Endothelial cell of coronary artery (primary cell): ENCODE measurements at places on chromosomes 1 and 21. TPM values are rescaled to one million over a fixed set of nuclear protein-coding genes. Genes with fewer than 3 reads are reported as not detected.

CSF3R gene
- not detected in 2 replicates for total RNA-seq

GBP3 gene
- 23.5 and 33.7 TPM in 2 replicates for total RNA-seq

NHLH1 gene
- under 0.01 TPM in 1 of 2 replicates, not detected in the other for total RNA-seq

ZSWIM5 gene
- 0.54 and 0.56 TPM in 2 replicates for total RNA-seq

SPATA17 gene
- under 0.01 and 0.09 TPM in 2 replicates for total RNA-seq

ARV1 gene
- total RNA-seq = 11.0 and 11.4 TPM in 2 replicates

NTMT2 gene
- not detected in 2 replicates for total RNA-seq

GJB3 gene
- total RNA-seq = 0.09 TPM in 1 of 2 replicates, not detected in the other

TMEM69 gene
- 9.5 and 10.2 TPM in 2 replicates for total RNA-seq

LCE2B gene
- total RNA-seq = not detected in 2 replicates

INSRR gene
- total RNA-seq = not detected in 2 replicates

ZNF593OS gene
- total RNA-seq = 0.09 TPM in 1 of 2 replicates, not detected in the other

GNAT2 gene
- total RNA-seq = not detected in 2 replicates

ZNF692 gene
- total RNA-seq = 9.4 and 18.4 TPM in 2 replicates

AIRE gene
- total RNA-seq = under 0.01 TPM in 1 of 2 replicates, not detected in the other

RGS4 gene
- 281 and 578 TPM in 2 replicates for total RNA-seq

ARTN gene
- 0.09 TPM in 1 of 2 replicates, not detected in the other for total RNA-seq

RIPK4 gene
- total RNA-seq = 10.0 TPM in 1 of 2 replicates, not detected in the other

CD1B gene
- total RNA-seq = not detected in 2 replicates

DYNLT4 gene
- 0.09 and 0.28 TPM in 2 replicates for total RNA-seq

ZNF697 gene
- total RNA-seq = 19.3 and 19.7 TPM in 2 replicates

ANGPTL1 gene
- under 0.01 and 1.1 TPM in 2 replicates for total RNA-seq

RGS16 gene
- under 0.01 TPM in 2 replicates for total RNA-seq

COL6A1 gene
- 12.8 and 55.0 TPM in 2 replicates for total RNA-seq

KIF26B gene
- 0.09 and 0.47 TPM in 2 replicates for total RNA-seq

ZNF648 gene
- not detected in 2 replicates for total RNA-seq

KANK4 gene
- total RNA-seq = not detected in 2 replicates

ATF6 gene
- 35.7 and 37.4 TPM in 2 replicates for total RNA-seq

ANKRD34A gene
- total RNA-seq = 0.27 and 0.28 TPM in 2 replicates

SLC25A34 gene
- 0.18 and 0.38 TPM in 2 replicates for total RNA-seq

CD84 gene
- total RNA-seq = not detected in 2 replicates

OR10J1 gene
- not detected in 2 replicates for total RNA-seq

NECTIN4 gene
- total RNA-seq = 0.18 and 0.19 TPM in 2 replicates

WNT3A gene
- not detected in 2 replicates for total RNA-seq

CFHR4 gene
- not detected in 2 replicates for total RNA-seq

OR2L2 gene
- not detected in 2 replicates for total RNA-seq

KCNK1 gene
- 0.19 and 0.45 TPM in 2 replicates for total RNA-seq

POU2F1 gene
- total RNA-seq = 3.7 and 5.5 TPM in 2 replicates

CCDC30 gene
- total RNA-seq = 0.27 and 0.85 TPM in 2 replicates

CRNN gene
- not detected in 2 replicates for total RNA-seq

OR10Z1 gene
- total RNA-seq = not detected in 2 replicates

IFI44 gene
- total RNA-seq = 11.1 and 18.2 TPM in 2 replicates

LRIF1 gene
- 8.7 and 11.7 TPM in 2 replicates for total RNA-seq

OR2T35 gene
- not detected in 2 replicates for total RNA-seq

RHBDL2 gene
- 0.09 and 0.28 TPM in 2 replicates for total RNA-seq

HSD3B2 gene
- not detected in 2 replicates for total RNA-seq
